ENCODE measurements at places on chromosomes 11 and 22. TPM values are rescaled to one million over a fixed set of nuclear protein-coding genes. Genes with fewer than 3 reads are reported as not detected.

FBLN1 gene
- total RNA-seq = 282 TPM

CD3E gene
- 1.7 TPM for total RNA-seq

ABTB2 gene
- 2.6 TPM for total RNA-seq

MMP8 gene
- total RNA-seq = not detected

SHISA8 gene
- 0.46 TPM for total RNA-seq

KLHL35 gene
- 0.13 TPM for total RNA-seq

SDHAF2 gene
- 91.1 TPM for total RNA-seq

MGAT3 gene
- total RNA-seq = 4.5 TPM

PICALM gene
- 206 TPM for total RNA-seq

FLRT1 gene
- total RNA-seq = 0.96 TPM

CNTN5 gene
- not detected for total RNA-seq

FREY1 gene
- total RNA-seq = 0.65 TPM

OR8G5 gene
- not detected for total RNA-seq

C22orf23 gene
- total RNA-seq = 0.45 TPM

RFPL2 gene
- total RNA-seq = not detected

LMNTD2 gene
- 1.4 TPM for total RNA-seq

MRPL11 gene
- total RNA-seq = 40.7 TPM

SCGB1D2 gene
- total RNA-seq = not detected

CRYBB3 gene
- total RNA-seq = 0.69 TPM

ANKK1 gene
- 0.62 TPM for total RNA-seq

C11orf16 gene
- total RNA-seq = not detected

ACCS gene
- 11.2 TPM for total RNA-seq

CST6 gene
- total RNA-seq = 0.48 TPM

OR2D2 gene
- 0.22 TPM for total RNA-seq

PGA5 gene
- 1.7 TPM for total RNA-seq

All from ovary (tissue), 10 donors.